ENCODE measurements at places on chromosomes 7 and 10.

GRCh38 chr7:138907850-138908249 lies 73.3 kb downstream of the KIAA1549 start:
- peak; percentile 15 for DNase-seq

DNA sequence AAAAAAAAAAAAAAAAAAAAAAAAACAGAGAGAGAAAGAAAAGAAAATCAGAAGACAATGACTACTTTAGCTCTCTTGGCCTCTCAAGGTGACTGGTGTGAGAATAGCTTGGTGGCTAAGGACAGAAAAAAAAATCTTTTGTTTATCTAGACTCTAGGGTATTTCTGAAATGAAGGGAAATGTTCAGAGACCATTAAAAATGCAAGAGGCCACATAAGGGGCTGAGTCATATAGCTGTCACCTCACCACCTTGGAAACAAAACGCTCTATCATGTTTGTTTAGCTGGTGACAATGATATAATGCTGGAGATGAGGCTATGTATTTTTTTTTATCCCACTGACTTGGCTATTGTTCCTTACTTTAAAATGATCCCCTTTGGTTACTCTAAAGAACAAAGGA lies 287.0 kb upstream of the CDC14C start:
- no peak for DNase-seq

GRCh38 chr7:101060992-101061391 lies 24.3 kb upstream of the TRIM56 start:
- DNase-seq = no peak

GRCh38 chr7:120742372-120742771 lies 115.6 kb downstream of the TSPAN12 start:
- DNase-seq = peak; percentile 93

GRCh38 chr7:29482056-29482455 lies 81.6 kb upstream of the PRR15 start:
- no peak for DNase-seq

- peak; percentile 62 for DNase-seq
These were observed 2.0 kb upstream of the HEPACAM2 start for GRCh38 chr7:93228302-93228701.

DNA sequence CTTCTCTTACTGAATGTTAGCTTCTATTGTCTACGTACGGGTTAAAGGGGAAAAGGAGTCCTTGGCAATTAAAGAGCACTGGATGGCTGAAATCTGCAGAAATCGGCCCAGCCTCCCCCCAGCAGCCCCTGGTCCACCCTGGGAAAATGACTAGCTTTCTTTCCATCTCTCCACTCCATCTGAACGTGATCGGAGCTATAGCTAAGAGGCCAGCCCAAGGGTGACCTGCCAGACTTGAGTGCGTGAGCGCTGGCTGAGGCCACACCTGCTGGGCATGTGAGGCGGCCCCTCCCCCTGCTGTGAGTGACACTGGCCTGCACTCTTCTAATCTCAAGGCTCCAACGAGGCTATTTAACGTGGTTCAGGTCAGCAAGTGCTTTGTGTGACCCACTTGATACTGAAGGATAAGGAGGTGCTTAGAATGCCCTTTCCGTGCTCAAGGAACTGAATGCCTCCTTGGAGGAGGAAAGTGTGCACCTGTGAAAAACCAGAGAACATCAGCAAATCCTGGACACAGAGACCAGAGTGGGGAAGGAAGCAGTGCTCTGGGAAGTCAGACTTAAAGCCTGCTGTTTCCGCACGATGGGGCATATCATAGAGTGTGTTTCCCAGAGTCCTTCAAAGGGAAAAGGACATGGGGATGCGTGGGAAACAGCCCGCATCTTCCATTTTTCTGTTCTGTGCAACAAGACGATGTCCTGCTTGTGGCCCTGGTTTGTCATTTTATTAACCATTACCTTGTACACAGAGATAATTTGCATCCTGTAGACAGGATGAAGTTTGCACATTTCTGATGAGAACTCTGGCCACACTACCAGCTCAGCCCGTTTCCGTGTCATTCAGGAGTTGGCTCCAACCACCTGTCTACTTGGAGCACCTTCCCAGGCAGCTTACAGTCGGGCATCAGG lies 12.5 kb upstream of the MNX1 start:
- no peak for DNase-seq

DNA sequence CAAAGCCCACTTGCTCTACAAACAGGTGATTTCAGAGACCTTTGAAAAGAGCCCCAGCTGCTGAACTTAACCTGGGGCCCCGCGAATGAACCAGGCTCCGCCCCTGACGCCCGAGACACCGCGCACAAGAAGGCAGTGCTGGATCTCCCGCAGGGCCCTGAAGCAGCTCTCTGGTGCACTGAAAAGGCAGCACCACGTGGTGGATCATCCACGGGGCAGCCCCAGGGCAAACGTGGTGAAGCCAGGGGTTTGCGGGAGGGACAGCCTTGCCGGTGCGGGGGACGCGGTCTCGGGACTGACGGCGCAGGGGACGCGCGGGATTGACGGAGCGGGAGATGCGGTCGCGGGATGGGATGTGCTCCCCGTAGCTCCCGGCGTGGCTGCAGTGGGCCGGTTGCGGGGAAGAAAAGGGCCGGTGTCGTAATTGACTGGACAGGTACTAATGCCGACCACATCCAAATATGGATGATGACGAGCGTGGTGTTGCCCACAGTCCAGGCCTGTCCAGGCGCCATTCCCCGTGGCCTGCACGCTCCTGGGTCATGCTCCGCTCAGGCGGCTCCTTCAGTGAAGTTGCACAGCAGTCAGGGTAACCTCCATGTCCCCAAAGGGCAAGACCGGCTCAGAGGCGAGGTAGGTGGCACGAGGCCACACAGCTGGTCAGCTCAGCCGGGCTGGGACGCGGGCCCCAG lies 421.1 kb downstream of the DNAJB6 start:
- DNase-seq = no peak

GRCh38 chr7:122652876-122653275 lies 46.0 kb downstream of the RNF133 start:
- peak; percentile 74 for DNase-seq

GRCh38 chr10:26681076-26681475 lies 16.4 kb upstream of the PDSS1 start:
- no peak for DNase-seq

- no peak for DNase-seq
These were observed 76.4 kb upstream of the NRP1 start for GRCh38 chr10:33410860-33411234.

GRCh38 chr10:7082967-7083366 lies 327.9 kb downstream of the SFMBT2 start:
- no peak for DNase-seq

DNA sequence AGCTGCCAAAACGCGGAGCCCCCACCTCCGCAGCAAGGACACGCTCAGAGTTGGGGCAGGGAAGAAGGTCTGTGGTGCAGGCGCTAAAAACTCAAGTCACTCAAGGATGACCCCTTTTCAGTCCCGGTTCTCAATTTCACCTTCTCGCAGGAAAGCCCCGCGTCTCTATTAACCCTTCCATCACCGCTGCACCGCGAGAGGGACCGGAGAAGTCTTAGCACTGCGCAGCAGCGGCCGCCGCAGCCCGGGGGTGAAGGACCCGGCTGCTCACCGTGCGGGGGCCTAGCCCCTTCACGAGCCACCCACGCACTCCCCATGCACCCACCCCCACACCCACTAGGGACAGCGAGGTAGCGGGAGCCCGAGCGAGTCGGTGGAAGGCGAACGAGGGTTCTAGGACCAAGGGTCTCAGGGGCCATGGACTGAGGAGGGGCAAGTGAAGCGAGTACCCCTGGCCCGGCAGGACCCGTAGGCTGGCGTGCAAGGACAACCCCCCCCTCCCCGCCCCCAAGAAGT lies 162.9 kb downstream of the SH3PXD2A start:
- DNase-seq = peak; percentile 51

GRCh38 chr10:62779487-62780248 lies 24.9 kb upstream of the ADO start:
- DNase-seq = no peak

GRCh38 chr10:10020945-10021344 lies 996.7 kb upstream of the CELF2 start:
- no peak for DNase-seq

DNA sequence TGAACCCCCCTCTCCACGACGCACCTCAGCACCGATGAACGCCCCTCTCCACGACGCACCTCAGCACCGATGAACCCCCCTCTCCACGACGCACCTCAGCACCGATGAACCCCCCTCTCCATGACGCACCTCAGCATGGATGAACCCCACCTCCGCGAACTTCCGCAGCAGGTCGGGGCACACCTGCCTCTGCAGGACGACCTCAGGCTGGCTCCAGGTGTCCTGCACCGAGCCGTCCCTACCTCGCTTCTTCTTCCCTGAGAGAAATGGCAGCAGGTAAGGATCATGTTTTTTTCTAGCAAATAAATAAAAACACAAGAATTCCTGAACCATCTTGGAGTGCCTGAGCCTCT lies 24.1 kb downstream of the CFAP46 start:
- DNase-seq = no peak

GRCh38 chr7:42934291-42934690 lies 2.1 kb downstream of the MRPL32 start:
- no peak for DNase-seq

DNA sequence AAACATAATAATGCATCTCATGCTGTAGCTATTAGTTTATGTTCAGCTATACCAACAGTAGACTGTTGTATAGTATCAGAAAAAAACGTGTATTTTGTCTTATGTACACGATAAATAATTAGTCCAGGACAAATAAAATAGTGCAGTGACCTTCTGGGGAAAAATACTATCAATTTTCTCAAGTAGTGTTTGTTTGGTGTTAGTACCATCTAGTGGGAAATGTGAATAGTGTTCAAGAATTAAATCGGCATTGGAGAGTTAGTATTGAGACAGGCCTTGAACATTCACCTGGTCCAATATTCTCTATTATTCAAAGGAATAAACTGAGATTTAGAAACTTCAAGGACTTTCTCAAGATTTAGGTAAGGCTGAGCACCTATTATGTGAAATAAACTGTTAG lies 21.7 kb upstream of the OR2A5 start:
- DNase-seq = peak; percentile 31

GRCh38 chr7:601595-602340 lies 82.1 kb upstream of the PDGFA start:
- no peak for DNase-seq

- DNase-seq = no peak
These were observed 916.1 kb upstream of the POT1 start for GRCh38 chr7:125845686-125846085.

DNA sequence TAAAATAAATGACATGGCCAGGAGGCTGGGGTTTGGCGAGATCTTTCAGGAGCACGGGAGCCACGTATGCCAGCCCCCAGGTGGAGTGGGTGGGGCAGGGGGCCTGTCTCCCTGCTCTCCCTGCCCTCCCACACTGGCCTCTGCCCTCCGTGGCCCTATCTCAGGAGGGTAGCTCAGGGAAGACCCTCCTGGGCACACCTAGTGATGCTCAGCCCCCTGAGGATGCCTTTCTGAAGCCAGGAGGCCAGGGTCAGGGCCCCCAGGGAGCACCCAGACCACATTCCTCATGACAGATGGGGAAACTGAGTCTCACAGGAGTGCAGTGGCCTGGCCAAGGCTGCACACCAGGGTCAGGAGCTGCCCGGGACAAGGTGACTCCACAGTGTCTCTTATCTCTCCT lies 223.4 kb downstream of the ELFN1 start:
- no peak for DNase-seq

DNA sequence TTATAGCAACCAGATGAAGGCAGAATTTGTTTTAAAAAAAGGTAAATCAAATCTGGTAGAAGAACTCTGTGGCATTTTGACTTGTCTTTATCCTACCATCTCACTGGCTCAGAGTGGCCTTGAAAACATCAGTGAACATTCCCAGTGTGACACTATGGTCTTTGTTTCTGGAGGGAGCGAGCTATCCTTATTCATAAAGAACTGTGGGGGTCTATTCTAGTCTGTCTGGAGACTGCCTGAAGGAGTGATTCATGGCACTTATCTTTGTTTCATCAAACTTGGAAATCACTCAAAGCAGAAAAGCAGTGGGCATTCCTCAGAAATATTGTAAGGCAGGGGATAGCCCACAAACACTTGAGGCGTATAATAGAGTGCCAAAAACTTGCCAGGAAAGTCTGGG lies 719.1 kb downstream of the PCDH15 start:
- no peak for DNase-seq

- no peak for DNase-seq
These were observed 41.8 kb downstream of the MTURN start for GRCh38 chr7:30176463-30177109.

- no peak for DNase-seq
These were observed 5.4 kb downstream of the AGBL3 start for GRCh38 chr7:134991469-134992339.

DNA sequence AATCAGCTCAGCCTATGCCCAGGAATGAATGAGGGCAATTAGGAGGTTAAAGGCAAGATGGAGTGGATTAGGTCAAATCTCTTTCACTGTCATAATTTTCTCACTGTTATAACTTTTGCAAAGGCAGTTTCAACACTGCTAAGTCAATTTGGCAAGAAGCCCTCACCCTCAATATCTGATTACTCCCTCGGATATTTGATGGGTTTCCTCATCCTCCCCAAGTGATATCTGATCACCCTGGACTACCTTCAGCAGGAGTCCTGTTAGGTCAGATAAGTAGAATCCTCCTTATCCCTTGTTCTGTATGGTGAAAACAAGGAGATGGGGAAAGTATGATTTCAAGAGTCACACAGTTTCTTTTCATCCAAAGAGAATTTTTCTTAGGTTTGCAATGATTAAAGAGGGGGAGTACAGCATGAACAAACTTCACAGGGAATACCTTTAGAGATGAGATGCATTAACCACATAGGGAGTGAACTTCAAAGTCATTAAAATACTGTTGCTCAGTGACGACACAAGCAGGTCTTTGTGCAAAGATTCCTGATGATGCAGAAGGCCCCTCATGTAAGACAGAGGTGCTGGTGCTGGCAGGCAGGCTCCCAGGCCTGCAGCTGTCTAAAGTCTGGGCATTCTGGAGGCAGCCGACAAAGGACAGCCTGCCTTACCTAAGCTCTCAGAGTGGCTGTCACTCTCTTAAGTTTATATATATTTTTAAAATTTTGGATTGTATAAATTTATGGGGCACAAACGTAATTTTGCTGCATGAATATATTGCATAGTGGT lies 75.4 kb upstream of the POM121L12 start:
- DNase-seq = no peak

DNA sequence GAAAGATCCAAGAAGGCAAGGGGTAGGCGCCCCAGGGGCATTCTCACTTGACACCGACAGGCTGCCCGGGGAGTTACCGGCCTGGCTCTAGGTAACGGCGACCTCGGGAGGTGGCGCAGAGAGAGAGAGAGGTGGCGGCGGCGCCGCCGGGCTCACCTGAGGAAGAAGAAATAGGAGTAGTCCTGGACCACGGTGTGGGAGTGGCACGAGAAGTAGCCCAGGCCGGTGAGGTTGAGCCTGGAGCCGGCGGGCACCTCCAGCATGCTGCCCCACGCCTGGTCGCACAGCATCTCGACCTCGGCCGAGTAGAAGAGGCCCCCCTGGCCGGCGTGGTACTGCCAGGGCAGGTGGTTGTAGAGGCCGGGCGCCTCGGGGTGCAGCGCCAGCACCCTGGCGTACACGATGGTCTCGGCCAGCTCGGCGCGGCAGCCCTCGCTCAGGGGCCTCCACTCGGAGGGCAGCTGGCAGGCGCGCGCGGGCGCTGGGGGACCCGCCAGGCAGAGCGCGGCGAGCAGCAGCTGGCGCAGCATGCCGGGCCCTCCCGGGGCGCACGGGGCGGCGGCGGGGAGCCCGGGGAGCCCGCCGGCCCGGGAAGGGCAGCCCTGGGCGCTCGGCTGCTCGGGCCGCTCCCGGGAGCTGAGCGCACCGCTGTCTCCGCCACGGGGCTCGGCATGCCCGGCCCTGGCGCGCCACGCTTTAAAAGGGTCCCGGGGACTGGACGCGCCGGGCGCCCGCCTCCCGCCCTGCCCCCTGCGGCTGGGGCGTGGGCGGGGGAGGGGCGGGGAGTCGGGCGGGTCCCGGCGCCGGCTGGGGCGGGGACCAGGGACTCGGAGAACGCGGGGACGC lies at the start of gene CCDC3:
Gene CCDC3 (minus strand): TSS at position 673 of the 846 bp plus-strand sequence. CDS start 143 bp downstream, at position 530.
- no peak for DNase-seq

- DNase-seq = peak; percentile 24
These were observed 969 bp downstream of the SLC35G1 start for GRCh38 chr10:93894516-93895378.

Data from cerebellar cortex (tissue), 1 donor.